Naive thymus-derived CD4-positive, alpha-beta T cell (primary cell): ENCODE measurements at places on chromosomes 4 and X. TPM values are rescaled to one million over a fixed set of nuclear protein-coding genes. Genes with fewer than 3 reads are reported as not detected.

DNA sequence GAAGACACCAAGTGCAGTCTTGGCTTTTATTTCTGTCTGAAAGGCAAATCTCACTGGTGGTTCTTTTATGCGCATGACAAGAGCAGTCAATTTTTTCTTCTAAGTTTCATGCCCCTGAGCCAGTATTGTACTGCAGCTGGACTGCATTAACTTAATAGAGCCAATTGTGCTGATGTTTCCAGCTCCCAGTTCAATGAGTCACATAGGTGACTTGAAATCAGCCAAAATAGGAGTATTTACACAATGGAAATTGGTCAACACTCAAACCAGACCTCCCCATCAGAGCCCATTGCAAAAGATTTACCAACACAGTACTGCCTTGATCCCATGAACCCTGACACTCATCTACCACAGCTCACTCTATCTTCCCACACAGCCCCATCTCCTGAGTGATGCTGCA lies 100.3 kb upstream of the GUCY1A1 start:
- no peak overlapping the region for H3K27ac ChIP-seq
- DNase-seq, result no peak
- H3K4me3 ChIP-seq, result no peak overlapping the region
- H3K36me3 ChIP-seq, result no peaks in the 10 kb centered on the region

- DNase-seq, result no peak
- no peaks in the 10 kb centered on the region for H3K36me3 ChIP-seq
- H3K27ac ChIP-seq, result no peak overlapping the region
- H3K4me3 ChIP-seq, result no peak overlapping the region
These were observed 183.5 kb upstream of the GPC4 start for GRCh38 chrX:133598601-133599335.

- H3K27me3 ChIP-seq, result no peaks in the 10 kb centered on the region
- peak overlapping the region; percentile 61 for H3K4me3 ChIP-seq
- DNase-seq, result peak; percentile 22
- peaks cover 32% of the 10 kb centered on the region for H3K4me1 ChIP-seq
- H3K36me3 ChIP-seq, result no peaks in the 10 kb centered on the region
These were observed 702 bp downstream of the TSPAN5 start for GRCh38 chr4:98657531-98658286.

- no peaks in the 10 kb centered on the region for H3K4me1 ChIP-seq
- H3K27me3 ChIP-seq, result no peaks in the 10 kb centered on the region
- H3K27ac ChIP-seq, result no peak overlapping the region
- no peaks in the 10 kb centered on the region for H3K36me3 ChIP-seq
- H3K4me3 ChIP-seq, result no peak overlapping the region
These were observed 856.3 kb upstream of the NDST4 start for GRCh38 chr4:115969756-115970155.

DNA sequence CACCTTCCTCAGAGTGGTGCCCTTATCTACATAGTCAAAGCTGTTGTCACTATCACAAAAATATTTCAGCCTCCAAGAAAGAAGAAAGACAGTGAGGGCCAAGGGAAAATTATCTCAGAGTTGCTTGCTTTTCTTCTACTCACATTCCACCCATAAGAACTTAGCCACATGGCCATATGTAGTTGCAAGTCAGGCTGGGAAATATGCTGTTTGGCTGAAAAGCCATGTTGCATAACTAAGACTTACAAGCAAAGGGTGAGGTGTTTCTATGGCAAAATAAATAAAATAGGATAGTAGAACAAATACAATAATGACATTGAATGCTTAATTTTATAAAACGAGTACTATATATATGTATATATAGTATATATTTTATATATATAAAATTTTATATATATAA lies 365.9 kb upstream of the PABPC4L start:
- H3K4me1 ChIP-seq, result no peaks in the 10 kb centered on the region
- H3K27me3 ChIP-seq, result no peaks in the 10 kb centered on the region
- no peaks in the 10 kb centered on the region for H3K36me3 ChIP-seq
- no peak for DNase-seq

- H3K36me3 ChIP-seq, result peaks cover 71% of the 10 kb centered on the region
- H3K27ac ChIP-seq, result no peak overlapping the region
- no peaks in the 10 kb centered on the region for H3K4me1 ChIP-seq
- no peak overlapping the region for H3K4me3 ChIP-seq
These were observed 22.6 kb downstream of the NAP1L5 start for GRCh38 chr4:88674979-88675378.

- H3K27ac ChIP-seq, result no peak overlapping the region
- no peaks in the 10 kb centered on the region for H3K36me3 ChIP-seq
- H3K27me3 ChIP-seq, result no peaks in the 10 kb centered on the region
- H3K4me3 ChIP-seq, result no peak overlapping the region
These were observed 240.1 kb upstream of the NOCT start for GRCh38 chr4:138775489-138775888.

GRCh38 chrX:54745676-54746075 lies 52.4 kb downstream of the ITIH6 start:
- no peak for DNase-seq
- H3K4me1 ChIP-seq, result no peaks in the 10 kb centered on the region
- no peaks in the 10 kb centered on the region for H3K27me3 ChIP-seq
- H3K27ac ChIP-seq, result no peak overlapping the region
- H3K36me3 ChIP-seq, result no peaks in the 10 kb centered on the region
- no peak overlapping the region for H3K4me3 ChIP-seq

GRCh38 chr4:52780206-52780605 lies 29.0 kb upstream of the ERVMER34-1 start:
- H3K27me3 ChIP-seq, result no peaks in the 10 kb centered on the region
- no peak overlapping the region for H3K27ac ChIP-seq
- no peaks in the 10 kb centered on the region for H3K4me1 ChIP-seq
- no peaks in the 10 kb centered on the region for H3K36me3 ChIP-seq

- DNase-seq, result no peak
- no peak overlapping the region for H3K27ac ChIP-seq
- peaks cover 13% of the 10 kb centered on the region for H3K4me1 ChIP-seq
- H3K27me3 ChIP-seq, result no peaks in the 10 kb centered on the region
These were observed 1.4 kb downstream of the CLDN2 start for GRCh38 chrX:106921637-106922036.

DNA sequence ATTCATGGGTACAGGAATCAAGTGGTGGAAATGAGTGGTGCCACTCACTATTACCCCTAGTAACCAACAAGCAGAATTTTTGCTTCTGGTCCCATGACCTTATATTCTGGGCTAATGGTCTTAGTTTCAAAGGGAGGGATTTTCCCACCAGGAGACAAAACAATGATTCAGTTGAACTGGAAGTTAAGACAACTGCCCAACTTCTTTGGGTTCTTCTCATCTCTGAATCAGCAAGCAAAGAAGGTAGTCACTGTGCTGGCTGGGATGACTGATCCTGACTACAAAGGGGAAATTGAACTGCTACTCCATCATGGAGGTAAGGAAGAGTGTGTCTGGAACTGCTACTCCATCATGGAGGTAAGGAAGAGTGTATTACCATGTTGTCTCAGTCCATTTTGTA lies 87.2 kb downstream of the IL13RA2 start:
- DNase-seq, result no peak
- no peaks in the 10 kb centered on the region for H3K36me3 ChIP-seq
- no peaks in the 10 kb centered on the region for H3K27me3 ChIP-seq
- H3K27ac ChIP-seq, result no peak overlapping the region
- no peaks in the 10 kb centered on the region for H3K4me1 ChIP-seq
- H3K4me3 ChIP-seq, result no peak overlapping the region

DNA sequence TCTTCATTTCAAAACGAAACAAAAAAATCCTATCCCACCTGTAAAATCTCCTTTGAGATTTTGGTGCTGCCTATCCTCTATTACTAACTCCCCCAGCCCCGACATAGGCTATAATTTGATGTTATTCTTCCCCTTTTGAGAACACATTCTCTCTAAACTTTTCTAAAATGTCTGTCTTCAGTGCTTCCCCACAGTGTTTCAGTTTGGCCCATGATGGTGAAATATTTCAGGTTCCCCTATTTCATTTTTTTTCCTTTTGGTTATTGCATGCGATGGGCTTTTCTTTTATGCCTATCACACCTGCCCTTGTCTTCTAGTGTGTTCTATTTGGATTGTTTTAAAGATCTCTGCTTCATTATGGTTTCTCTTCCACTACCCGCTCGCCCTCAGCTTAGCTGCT lies 14.7 kb downstream of the BCORL1 start:
- H3K4me1 ChIP-seq, result no peaks in the 10 kb centered on the region
- DNase-seq, result no peak
- no peak overlapping the region for H3K27ac ChIP-seq
- no peaks in the 10 kb centered on the region for H3K27me3 ChIP-seq
- H3K36me3 ChIP-seq, result no peaks in the 10 kb centered on the region

TCEAL2 gene
- total RNA-seq, result 2.4 TPM

DNA sequence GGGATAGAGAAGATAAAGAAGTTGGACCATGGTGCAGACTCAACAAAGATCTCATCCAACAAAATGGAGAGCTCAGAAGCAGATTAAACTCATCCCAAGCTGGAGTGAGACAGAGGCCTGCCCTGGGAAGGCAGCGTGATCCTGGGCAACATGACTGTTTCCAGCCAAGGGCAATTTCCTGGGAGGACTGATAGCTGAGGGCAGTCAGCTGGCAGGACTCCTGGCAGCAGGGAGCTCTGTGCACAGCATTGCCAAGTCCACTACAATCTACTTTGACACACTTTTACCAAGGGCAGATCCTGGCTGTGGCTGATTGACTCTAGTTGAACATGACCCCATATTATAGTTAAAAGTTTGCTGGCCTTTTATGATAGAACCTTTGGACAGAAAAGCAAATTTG lies 357.3 kb upstream of the RASGEF1B start:
- no peaks in the 10 kb centered on the region for H3K36me3 ChIP-seq
- DNase-seq, result no peak
- no peaks in the 10 kb centered on the region for H3K4me1 ChIP-seq
- no peak overlapping the region for H3K4me3 ChIP-seq
- H3K27me3 ChIP-seq, result no peaks in the 10 kb centered on the region
